ENCODE measurements at places on chromosomes 16 and 17.

DNA sequence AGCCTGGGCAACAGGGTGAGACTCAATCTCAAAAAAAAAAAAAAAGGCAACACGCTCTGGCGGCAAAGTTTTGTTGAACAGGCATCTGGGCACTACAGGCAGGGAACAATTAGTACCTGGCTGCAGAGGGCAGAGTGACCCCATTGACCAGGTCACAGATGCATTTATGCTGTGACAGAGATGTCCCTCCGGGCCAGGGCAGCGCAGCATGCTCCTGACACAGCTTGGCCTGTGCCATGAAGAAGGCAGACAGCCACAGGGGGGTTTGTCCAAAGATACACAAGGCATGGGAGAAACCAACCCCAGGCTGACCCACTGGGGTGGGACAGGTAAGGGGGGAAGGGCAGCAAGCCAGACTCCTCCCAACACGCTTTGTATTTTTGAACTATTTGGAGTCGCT lies 7.7 kb upstream of the SRRM2 start:
- no peak for DNase-seq

- peak; percentile 1 for DNase-seq
Observed at GRCh38 chr16:73527187-73527586, 479.3 kb upstream of the ZFHX3 start.

DNA sequence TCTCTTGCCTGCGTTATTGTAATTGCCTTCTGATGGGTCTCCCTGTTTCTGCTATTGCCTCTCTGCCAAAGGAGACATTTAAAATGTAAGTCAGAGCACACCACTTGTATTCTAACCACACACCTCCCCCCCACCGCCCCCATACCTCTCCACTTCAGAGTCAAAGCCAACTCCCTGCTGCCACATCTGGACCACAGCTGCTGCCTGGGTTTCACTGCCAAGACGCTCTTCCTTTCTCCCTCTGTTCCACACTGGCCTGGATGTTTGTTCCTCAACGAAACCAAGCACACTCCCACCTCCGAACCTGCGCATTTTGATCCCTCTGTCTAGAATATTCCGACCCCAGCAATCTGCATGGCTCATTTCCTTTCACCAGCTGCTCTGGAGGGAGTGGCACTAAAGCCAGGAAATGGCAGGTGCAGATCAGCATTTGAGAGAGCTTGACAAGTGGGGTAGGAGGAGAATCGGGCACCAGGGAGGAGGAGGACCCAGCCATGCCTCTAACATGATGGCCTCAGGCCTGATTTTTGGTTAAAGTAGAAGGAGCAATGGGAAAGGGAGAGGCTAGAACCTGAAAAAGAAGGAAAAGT lies 92.4 kb upstream of the HS3ST2 start:
- DNase-seq: no peak

GRCh38 chr16:25083701-25084100 lies 27.8 kb upstream of the LCMT1 start:
- no peak for DNase-seq

GRCh38 chr17:65123757-65124675 lies 13.2 kb upstream of the RGS9 start:
- no peak for DNase-seq

GRCh38 chr17:8131844-8132441 lies 8.0 kb upstream of the HES7 start:
- DNase-seq: no peak

GRCh38 chr16:4510131-4510530 lies 28.4 kb downstream of the CDIP1 start:
- no peak for DNase-seq

DNA sequence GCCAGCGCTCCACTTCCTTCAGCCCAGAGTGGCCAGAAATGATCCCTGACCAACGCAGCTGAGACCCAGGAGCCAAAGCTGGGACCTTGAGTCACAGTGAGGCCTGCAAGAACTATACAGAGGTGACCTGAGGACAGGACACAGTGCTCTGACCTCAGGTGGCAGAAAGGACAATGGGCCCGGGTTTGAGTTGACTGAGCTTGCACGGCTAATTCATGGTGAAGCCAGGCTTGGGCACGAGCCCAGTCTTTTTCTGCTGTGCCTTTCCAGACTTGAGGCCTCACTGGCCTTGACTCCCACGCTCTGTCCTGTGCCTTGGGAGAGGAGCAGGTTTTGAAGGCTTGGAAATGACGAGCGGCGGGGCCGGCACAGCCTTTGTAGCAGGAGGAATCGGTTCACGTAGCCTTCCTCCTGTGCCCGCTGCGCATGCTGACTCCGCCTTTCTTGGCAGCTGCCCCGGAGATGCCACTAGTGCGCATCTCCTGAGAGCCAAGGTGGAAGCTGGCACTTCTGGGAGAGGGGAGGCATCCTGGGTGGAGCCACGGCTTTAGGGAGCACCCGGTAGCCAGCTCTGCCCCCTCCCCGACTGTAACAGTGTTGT lies 34.9 kb downstream of the NDEL1 start:
- DNase-seq: no peak

DNA sequence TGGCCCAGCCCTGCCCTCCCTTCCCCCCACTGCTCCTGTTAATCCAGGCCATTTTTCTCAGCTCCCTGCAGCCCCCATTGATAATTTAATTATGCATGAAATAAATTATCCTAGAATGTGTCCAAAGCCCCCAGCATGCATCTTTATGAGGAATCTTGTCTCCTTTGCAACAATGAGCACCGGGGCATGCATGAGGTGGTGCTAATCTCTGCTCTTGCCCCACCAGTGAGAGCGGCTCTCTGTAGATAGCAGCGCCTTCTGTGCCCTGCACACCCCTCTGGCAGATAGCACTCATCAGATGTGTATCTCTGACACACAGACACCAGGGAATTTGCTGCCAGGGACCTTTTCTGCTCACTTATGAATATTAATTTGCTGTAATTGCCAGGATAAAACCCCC lies 140.2 kb upstream of the CDC42EP4 start:
- DNase-seq: no peak

DNA sequence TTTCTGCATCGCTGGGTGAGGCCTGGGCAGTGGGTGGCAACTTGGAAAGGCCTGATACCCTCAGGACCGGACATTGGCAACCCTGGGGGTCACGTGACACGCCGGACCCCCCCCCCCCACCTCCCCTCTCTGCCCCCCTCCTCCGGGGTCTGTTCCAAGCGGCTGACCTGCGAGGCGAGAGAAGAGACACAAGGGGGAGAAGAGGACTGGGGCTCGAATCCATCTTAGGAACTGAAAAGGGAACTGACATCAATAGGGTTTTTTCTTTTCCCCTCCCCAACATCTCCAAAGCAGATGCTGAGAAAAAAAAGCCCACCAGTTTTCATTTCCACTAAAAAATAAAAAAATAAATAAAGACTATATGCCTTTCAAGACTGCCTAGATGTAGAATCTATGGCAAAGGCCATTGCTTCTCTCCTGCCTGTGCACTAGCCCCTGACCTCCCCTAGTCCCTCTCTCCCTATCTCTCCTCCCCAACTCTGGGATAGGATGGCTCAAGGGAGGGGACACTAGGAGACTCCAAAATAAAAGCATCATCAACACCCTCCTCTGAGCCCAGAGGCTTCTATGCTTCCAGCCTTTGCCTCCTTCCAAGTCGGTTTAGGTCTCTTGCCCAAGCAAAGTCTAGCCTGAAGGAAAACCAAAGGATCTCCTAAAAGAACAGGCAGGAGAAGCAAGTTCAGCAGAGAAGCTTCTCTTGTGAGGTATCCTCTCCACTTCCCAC lies 7.7 kb upstream of the HOXB2 start:
- no peak for DNase-seq

DNA sequence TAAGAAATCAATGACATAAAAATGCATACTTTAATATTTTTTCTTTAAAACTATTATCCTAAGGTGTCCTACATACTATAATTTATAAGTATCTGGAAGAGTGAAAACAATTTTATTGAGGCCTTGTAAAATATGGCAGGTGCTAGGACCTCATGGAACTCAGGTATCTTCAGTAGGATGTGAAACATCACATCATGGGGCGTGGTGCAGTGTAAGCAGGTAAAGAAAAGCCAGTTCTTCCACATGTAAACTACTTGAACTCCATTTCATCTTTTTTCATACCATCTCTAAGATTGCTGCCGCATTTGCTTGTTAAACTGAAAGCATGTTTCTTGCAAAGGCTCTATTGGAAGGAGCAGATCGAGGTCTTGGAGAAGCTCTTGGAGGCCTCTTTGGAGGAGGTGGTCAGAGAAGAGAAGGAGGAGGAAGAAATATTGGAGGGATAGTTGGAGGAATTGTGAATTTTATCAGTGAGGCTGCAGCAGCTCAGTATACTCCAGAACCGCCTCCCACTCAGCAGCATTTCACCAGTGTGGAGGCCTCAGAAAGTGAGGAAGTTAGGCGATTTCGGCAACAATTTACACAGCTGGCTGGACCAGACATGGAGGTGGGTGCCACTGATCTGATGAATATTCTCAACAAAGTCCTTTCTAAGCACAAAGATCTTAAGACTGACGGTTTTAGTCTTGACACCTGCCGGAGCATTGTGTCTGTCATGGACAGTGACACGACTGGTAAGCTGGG lies at the start of gene CAPNS2:
CAPNS2 (plus strand) TSS at position 253 of the 744 bp plus-strand sequence; CDS start at position 326, 73 bp downstream.
- peak; percentile 38 for DNase-seq

GRCh38 chr17:61467416-61468262 lies 15.4 kb downstream of the TBX4 start:
- no peak for DNase-seq

DNA sequence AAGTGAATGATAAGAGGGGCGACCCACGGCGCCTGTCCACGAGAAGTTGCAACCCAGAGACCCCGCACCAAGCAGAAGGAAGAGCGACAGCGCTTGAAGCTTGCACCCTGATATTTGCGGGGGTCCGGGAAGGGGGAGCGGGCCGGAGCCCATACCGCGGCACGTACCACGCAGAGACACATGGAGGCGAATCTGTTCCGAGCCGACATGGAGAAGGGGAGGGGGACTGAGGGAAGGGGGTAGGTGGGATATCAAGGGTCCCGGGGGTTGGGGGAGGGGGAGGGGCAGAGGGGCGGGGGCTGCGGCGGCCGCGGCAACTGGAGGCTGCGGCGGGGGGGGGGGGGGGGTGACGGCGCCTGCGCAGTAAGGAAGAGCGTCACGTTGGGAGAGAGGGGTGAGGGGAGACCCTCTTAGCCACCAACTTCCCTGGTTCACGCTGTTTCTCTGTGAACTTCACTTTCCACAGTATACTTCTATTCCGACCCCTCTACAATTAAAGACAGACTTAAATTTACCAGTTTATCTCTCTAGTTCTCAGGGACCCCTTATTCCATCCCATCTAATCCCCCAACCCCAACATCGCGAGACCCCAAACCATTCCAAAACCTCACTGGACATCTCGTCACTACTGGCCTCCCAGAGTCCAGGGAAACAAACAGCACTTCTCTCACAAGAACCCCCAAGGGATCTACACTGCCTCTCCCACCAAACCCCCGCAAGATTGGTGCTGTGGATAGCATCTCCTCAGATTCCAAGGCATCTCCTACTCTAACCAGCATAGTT lies 8.0 kb downstream of the DLG4 start:
- DNase-seq: no peak

DNA sequence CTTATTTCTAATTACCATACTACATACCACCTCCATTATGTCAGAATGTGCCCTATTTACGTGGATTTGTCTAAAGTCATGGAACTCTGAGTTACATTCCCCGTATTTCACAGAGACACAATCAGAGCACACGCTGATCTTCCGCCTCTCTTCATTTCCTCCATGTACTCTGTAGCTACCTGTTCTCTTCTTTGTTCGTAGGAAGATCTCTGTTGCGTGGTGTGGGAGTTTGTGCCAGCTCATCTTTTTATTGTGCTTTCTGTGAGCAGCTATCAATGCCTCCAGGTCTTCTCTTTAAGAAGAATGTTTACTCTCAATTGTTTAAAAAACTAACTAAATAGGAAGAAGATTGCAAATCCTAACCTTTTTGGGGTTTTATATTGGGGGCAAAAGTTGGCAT lies 26.9 kb downstream of the NLRC5 start:
- no peak for DNase-seq

- no peak for DNase-seq
Observed at GRCh38 chr17:72518753-72519597, 398.2 kb downstream of the SOX9 start.

DNA sequence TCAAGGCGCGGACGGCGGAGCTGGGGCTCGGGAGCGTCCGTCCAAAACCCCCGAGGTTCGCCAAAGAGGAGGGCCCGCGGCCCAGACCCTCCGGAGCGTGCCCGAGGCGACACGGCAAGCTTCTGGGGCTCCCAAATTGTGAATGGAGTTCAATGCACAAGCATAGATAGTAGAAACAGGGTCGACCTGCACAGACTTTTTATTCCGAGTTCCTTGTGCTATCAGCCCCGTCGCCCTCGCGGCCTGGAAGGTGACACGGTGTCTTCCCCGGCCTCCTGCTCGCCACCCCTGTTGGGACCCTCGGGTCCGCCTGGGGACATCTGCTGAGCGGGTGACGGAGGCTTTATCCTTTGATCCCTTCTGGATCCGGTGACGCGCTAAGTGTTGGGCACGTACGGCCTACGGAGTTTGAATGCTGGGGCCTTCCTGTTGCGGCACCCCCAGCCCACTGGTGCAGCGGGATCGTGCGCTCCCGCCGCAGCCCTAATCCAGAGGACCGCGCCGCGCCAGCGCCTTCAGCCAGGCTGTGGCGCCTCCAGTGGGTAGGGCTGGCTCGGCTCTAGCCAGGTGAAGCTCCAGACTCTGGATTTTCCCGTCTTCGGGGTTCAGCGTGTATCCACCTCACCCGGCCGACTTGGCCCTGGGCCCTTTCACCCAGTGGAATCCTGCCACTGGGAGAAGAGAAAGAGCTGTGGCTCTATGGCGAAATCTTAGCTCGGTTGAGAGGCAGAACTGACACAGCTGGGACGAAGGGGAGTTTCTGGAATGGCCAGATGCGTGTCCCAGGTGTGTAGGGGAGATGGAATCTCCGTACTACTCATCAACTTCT lies 17.0 kb upstream of the NTN1 start:
- no peak for DNase-seq

- no peak for DNase-seq
Observed at GRCh38 chr17:69452664-69453260, 38.3 kb downstream of the MAP2K6 start.

- peak; percentile 65 for DNase-seq
Observed at GRCh38 chr16:4661661-4662060, 31.7 kb upstream of the NUDT16L1 start.

DNA sequence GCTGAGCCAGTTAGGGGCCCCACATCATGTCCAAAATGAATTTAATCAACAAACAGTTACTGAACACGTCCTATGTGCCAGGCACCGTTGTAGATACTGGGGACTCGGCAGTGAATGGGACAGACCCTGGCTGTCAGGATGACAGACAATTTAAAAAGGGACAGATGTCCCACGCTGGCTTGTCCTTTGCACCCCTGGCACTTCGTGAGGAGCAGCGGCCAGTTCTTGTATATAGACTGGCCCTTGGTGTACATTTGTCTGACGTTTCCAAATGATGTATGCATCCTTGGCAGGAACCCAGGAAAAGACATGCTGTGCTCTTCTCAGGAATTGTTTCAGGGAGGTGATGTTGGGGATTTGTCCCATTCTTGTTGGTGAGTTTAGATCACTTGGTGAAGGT lies 21.1 kb downstream of the IL4R start:
- DNase-seq: no peak

- DNase-seq: no peak
Observed at GRCh38 chr17:27496971-27497370, 40.7 kb downstream of the KSR1 start.

- no peak for DNase-seq
Observed at GRCh38 chr16:53061256-53061655, 6.5 kb downstream of the CHD9 start.

GRCh38 chr17:16652847-16653366 lies 743 bp downstream of the ZNF624 start:
- no peak for DNase-seq

- no peak for DNase-seq
Observed at GRCh38 chr17:47318197-47318918, 5.4 kb upstream of the EFCAB13 start.
